Eye (tissue), 1 donor: ENCODE measurements at places on chromosomes 7 and 10.

DNA sequence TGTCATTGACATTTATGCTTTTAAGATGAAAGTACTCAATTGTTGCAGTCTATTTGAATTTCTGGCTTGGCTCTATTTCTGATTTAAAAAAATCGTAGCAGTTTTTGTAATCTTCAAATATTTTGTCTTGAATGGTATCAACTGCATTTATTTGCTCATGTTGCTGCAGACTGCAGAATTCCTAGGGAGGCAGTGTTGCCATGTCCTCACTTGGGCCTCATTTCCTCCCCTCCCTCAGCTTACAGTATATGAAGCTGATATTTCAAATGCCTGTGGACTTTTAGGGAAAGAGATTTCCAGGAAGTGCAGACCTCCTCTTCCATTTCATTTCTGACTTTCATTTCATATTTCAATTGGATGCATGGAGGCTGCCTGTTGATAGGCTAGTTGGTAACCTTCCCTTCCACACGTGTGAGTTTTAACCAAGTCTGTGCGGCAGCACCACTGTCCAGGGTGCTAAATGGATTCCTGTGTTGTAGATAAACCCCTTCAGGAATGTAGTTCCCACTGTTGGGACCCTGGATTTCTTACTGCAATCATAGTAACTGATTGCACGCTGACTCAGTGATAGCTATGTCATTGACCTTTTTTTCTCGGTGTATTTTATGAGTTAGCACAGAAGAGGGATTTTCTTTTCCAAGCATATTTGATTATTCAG, 17.5 kb downstream of the VPS50 start:
- no peak for DNase-seq

DNA sequence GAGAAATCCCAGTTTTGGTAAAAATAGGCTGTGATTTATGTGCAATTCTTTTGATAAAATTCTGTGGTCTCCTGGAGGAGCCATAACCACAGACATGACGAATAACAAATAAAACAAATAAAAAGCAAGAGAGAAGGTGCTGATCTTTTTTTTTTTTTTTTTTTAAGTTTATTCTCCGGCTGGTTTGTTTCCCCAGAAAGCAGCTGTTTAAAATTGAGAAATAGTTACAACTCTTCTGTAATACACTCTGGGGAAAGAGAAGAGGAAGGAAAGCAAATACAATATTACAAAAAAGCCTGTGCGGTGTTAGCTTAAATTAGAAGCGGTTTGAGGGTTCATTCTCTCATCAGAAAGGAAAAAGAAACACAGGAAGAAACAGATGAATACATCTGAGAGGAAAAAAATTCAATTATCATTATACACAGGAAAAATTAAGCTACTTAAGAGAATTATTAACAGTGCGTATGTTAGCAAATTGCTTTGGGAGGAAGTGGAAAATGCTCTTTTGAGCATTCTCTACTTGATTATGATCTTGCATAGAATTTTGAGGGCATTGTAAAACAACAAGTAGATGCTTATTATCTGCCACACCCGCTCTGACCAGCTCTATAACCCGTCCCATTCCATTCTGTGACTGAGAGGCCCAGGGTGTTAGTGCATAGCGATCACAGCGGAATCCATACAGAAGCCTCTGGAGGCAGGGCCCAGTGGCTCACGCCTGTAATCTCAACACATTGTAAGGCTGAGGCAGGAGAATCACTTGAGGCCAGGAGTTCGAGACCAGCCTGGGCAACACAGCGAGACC, 40.6 kb upstream of the WAC start:
- DNase-seq = no peak

- no peak for DNase-seq
Measured at GRCh38 chr10:11018855-11019631, 1.4 kb downstream of the CELF2 start.

- DNase-seq = no peak
Measured at GRCh38 chr7:42479816-42480633, 243.0 kb upstream of the GLI3 start.

DNA sequence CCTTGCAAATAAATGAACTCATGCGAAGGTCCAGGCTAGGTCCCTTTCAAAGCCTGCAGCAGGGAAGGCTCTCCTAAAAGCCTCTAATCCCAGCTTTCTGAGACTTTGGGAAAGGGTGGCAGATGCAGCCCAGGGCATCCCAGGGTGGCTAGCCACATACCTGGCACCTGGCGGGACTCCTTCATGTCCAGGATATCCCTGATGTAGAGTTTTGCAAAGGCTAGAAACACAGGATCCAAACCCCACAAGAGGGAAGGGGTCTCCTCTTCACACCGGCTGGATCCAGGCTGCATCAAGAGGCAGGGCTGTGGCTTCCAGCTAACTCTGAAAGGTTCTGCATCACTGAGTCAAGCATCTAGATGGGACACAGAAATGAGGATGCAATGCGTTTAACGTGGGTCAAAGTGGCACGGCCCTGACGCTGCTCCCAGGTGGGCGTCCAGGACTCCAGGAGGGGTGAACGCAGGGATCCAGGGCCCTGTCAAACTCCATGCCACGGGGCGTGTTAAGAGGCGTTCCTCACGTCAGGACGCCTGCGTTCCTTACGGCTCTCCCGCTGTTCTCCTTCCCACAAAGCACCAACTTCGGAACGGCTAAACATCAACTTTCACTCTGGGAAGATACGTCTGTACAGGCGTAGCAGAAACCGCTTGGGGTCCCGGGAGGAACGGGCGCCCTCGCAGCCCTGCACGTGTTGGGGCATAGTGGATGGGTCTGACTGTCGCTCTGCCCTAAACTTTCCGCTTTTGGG, 507 bp downstream of the STN1 start:
- DNase-seq = no peak

GRCh38 chr7:32447218-32447617, 43.0 kb downstream of the LSM5 start:
- peak; percentile 16 for DNase-seq

DNA sequence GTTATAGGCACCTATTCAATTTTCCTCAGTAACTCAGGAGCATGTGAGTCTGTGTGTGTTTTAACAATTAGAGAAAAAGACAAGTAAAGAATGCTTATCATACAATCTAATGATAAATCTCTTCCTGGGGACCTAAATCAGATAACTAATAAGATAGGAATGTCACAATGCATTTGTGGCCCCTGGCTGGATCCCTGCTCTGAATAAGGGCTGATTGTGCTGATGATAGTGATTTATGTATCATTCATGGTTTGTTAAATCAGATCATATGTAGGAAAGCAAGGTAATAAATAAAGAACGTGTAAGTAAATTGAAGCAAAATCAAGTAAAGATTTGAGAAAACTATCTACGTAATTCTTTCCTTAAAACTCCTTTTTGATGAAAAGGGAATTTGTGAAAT, 145.9 kb downstream of the C7orf25 start:
- no peak for DNase-seq

DNA sequence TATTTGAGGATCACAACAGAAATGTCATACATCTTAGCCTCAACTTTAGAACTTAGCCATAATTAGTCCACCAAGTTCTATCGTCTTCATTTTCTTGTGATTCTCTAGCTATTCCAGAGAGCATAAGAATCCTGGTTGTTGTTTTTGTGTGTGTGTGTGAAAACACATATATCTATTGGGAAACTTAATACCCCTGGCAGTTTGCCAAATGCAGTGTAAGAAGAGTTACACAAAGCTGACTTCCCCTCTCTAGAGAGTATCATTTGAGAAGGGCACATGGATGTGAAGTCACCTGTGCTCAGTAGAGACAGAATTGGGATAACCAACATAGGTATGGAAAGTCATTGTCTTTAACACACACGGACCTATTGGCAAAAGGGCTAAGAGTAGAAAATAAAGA, 19.3 kb downstream of the FOXI2 start:
- DNase-seq = no peak

DNA sequence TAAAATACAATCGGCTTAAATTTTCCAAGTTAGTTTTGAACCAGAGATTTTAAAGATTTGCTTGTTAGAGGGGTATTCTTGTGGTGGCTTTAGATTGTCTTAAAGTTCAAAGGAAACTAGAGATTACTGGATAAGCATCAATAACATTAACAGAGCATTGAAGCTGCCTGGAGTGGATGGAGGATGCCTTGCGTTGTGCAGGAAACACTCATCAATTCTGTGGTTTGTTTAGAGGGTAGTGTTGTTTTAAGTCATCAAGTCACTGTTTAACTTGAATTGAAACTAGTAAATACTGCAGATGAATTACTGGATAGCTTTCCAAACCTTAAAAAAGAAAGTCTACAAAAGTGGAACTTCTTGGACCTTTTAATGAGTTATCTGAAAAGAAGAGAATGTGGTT, 218.6 kb downstream of the CELF2 start:
- no peak for DNase-seq

GRCh38 chr7:151672716-151673115, 153.0 kb upstream of the RHEB start:
- no peak for DNase-seq

- peak; percentile 8 for DNase-seq
Measured at GRCh38 chr7:7867846-7868571, 100.6 kb upstream of the GLCCI1 start.

DNA sequence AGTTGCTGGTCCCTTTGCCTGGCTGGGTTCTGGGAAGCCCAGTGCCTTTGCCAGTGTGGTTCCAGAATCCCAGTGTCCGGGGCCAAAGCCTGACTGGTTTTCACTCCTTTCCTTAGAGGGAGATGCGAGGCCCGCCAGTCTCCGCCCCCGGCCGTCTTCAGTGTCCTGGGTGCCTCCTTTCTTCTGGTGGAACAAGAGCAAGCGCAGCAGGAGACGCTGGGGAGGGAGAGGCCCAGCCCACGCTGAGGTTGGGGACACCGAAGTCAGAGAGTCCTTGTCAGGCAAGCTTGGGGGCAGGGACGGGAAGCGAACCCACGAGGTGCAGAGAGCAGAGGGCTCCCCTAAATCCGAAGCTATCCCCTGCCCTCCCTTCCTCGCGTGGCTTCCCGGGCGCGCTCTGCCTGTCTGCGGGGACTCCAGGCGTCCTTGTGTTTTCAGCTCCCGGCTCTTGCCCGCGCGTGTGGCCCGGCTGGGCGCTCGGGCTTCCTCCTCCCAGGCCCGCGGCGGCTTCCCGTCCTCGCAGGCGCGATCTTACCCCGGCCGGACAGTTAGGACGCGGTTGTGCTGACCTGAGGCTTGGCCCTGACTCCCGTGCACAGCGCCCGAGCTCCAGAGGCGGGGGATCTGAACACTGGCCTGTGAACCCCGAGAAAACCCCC, 60.6 kb upstream of the UBE3C start:
- peak; percentile 42 for DNase-seq

GRCh38 chr7:5230265-5231067, 40.4 kb downstream of the WIPI2 start:
- no peak for DNase-seq

DNA sequence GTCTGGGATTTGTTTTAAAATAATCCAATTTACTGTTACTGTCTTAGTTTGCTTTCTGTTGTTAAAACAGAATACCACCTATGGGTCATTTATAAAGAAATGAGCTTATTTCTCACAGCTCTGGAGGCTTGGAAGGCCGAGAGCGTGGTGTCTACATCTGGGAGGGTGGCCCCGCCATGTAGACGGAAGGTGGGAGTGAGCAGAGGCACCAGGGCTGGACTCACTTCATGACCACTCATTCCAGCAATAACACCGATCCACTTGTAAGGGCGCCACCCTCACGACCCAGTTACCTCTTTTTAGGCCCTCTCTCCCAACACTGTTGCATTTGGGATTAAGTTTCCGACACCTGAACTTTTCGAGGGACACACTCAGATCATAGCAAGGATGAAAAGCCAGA, 36.2 kb upstream of the CFAP46 start:
- DNase-seq = no peak

GRCh38 chr10:122113161-122113944, 124.4 kb downstream of the TACC2 start:
- peak; percentile 87 for DNase-seq

DNA sequence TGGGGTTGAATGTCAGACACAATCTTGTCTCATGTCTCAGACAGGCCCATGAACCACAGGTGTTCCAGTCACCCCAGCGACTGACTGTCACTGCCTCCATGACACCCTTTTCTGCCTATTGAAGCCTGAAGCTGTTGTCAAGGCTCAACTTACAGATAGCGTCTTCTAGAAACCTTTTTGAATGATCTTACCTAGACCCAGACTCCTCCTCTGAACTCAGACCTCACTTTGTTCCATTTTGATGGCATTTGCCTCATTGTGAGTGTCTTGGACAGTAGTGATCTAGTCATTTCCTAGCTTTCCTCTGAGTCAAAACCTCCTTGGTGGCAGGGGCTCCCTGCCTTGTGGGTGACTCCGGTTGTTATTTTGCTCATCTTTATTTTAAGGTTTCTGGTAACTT, 98.3 kb upstream of the AGK start:
- DNase-seq = no peak

DNA sequence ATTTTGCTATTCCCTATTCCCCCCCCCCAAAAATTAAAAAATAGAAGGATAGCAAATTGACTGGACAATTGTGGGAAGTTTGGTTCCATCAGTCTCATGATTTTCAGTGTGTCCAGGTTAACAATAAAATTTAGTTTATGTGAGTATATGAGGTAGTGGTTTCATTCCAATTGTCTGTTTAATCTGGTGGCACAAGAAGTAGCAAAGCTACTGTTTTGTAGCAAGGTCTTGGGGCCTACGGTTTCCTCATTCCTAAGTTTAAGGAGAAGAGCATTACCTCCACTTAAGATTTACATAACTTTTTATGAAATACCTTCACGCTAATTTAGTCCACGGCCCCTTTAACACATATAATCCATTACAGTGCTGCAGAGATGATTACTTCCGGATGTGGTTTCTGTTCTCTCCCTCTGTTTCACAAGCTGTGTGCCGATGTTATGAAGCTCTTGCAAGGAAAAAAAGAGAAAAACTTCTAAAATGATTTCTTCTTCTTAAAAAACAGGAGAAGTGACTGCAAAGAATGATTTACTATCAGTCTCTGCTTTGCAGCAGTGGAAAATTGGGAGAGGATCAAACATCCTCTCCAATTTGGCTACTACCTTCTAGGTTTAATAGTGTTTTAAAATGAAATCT, 32.7 kb upstream of the NPVF start:
- peak; percentile 46 for DNase-seq

DNA sequence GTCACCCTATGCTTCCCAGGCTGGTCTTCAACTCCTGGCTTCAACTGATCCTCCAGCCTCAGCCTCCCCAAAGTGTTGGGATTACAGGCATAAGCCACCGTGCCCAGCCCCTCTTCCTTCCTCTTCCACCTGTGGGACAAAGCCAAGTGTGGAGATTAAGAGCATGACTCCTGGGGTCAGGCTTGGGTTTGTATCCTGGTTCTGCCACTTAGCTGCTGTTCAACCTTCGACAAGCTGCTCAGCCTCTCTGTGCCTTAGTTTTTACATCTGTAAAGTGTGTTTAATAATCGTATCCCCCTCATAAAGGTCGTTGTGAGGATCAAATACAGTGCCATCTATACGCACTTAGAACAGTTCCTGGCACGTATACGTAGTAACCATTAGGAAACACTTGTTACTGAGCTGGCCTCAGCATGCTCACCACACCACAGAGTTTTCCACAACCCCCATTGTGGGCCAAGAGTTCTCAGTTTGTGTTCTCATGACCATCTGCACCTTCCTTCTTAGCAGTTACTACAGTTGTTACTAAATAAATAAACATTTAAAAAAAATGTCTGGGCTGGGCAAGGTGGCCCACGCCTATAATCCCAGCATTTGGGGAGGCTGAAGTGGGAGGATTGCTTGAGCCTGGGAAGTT, 140.5 kb upstream of the BTBD16 start:
- no peak for DNase-seq
